SW480 (cell line): ENCODE measurements at places on chromosomes 3 and 15.

GRCh38 chr15:45759936-45760335 lies 125.1 kb downstream of the SQOR start:
- no peak for DNase-seq

GRCh38 chr3:11282250-11283138 lies 10.3 kb downstream of the ATG7 start:
- DNase-seq = no peak

DNA sequence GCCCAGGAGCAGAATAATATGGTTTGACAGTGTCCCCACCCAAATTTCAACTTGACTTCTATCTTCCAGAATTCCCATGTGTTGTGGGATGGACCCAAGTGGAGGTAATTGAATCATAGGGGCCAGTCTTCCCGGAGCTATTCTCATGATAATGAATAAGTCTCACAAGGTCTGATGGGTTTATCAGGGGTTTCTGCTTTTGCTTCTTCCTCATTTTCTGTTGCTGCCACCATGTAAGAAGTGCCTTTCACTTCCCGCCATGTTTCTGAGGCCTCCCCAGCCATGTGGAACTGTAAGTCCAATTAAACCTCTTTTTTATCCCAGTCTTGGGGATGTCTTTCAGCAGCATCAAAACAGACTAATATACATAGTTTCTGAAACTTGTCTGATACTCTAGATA lies 28.4 kb upstream of the ATP2C1 start:
- DNase-seq = no peak

- DNase-seq = no peak
Observed at GRCh38 chr15:79341396-79341795, 30.5 kb downstream of the TMED3 start.

DNA sequence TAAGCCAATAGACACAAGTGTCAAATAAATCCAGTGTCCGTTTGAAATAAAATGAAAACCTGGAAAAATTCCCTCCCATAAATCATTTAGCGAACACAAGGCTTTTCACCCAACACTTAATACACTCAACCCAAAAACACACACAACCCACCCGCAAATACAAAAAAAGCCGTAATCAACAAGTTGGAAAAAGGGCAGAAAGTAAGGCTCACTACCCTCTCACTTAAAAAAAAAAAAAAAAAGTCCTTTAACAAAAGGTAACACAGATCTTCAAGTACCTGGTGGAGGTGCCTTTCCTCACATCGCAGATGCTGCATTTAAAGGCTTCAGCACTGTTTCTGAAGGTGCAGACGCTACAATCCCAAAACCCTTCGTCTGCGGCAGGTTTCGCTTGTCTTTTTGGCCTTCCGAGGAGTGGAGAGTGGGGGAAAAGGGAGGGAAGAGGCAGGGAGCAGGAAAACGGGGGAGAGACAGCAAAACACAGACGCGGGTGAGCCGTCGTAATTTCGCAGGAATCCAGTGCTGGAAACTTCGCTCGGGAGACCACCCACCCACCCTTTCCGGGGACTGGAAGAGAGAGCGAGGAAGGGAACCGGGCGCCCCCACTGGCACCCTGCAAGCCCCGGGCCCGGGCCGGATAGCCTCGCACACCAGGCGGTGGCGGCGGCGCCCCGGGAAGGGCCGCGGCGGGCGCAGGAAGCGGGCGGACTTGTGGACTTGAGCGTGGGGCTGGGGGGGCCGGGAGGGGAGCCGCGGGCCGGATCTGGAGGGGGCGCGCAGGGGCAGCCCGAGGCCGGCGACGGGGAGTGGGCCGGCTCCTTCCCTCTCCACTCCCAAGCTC lies 401.8 kb downstream of the SHQ1 start:
- DNase-seq = peak; percentile 54

- DNase-seq = no peak
Observed at GRCh38 chr3:64000453-64001055, 22.7 kb downstream of the PSMD6 start.

- DNase-seq = peak; percentile 85
Observed at GRCh38 chr15:66670762-66671580, 31.1 kb upstream of the SMAD6 start.

GRCh38 chr15:64521726-64522164 lies 61.4 kb downstream of the ZNF609 start:
- peak; percentile 52 for DNase-seq
